ENCODE measurements at places on chromosomes 7 and 10. TPM values are rescaled to one million over a fixed set of nuclear protein-coding genes. Genes with fewer than 3 reads are reported as not detected.
A peak's percentile ranks its signal among the peaks of the same experiment; 100 is the strongest.

GDF2 gene
- total RNA-seq, result not detected

ZNF716 gene
- not detected for total RNA-seq

GPRIN2 gene
- not detected for total RNA-seq

C10orf105 gene
- 0.05 TPM for total RNA-seq

AUTS2 gene
- total RNA-seq, result 10.5 TPM

SEMA3D gene
- 1.8 TPM for total RNA-seq

PAX4 gene
- not detected for total RNA-seq

GALNT17 gene
- 95.3 TPM for total RNA-seq

GRCh38 chr10:28137907-28138880 lies 139.3 kb upstream of the ODAD2 start:
- H3K27ac ChIP-seq, result no peak overlapping the region
- no peak overlapping the region for H3K4me3 ChIP-seq
- DNase-seq, result no peak
- no peaks in the 10 kb centered on the region for H3K27me3 ChIP-seq

DNA sequence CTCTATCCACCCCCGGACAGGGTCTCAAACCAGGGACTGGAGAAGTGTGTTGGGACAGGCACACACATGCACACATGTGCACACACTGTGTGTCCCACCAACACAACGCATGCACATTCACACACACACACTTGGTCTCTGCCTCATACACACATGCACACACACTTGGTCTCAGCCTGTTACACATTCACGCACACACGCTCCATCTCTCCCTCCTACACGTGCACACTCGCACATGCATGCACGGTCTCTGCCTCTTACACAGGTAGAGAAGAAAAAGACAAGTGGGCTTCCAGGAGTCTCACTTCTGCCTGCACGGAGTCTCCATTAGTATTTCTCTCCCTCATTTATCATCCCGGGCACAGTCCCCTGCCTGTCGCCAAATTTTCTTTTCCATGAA lies 171.2 kb downstream of the EBF3 start:
- H3K4me3 ChIP-seq, result no peak overlapping the region
- no peak for DNase-seq
- no peak overlapping the region for H3K27ac ChIP-seq
- no peaks in the 10 kb centered on the region for H3K27me3 ChIP-seq
- H3K4me1 ChIP-seq, result no peaks in the 10 kb centered on the region

GRCh38 chr7:26898891-26899290 lies 34.5 kb upstream of the SKAP2 start:
- DNase-seq, result no peak
- H3K27ac ChIP-seq, result no peak overlapping the region
- H3K4me1 ChIP-seq, result no peaks in the 10 kb centered on the region
- no peak overlapping the region for H3K4me3 ChIP-seq
- H3K36me3 ChIP-seq, result no peaks in the 10 kb centered on the region

DNA sequence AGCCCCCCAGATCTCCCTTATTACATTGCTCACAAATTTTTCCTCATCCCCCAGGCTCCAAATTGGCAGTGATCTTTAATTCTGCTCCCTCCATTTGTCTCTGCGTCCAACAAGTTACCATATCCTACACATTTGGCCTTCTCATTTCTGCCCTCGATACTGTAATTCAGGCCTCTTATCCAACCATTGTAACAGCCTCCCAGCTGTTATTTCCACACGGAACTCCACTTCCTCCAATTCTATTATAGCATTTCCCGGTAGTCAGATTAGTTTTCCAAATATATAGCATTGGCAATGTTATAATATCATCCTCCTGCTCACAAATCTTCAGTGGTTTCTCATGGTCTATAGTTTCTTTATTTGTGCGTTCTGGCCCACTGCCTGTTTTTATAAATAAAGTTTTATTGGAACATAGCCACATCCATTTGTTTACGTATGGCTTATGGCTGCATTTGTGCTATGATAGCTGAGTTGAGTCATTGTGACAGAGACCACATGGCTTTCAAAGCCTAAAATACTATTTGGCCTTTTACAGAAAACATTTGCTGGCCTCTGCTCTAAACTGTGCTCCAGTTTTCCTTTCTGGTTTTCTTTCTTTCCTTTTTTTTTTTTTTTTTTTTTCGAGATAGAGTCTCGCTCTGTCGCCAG lies 126.5 kb upstream of the ZNF438 start:
- H3K27ac ChIP-seq, result peak overlapping the region; percentile 87
- H3K4me3 ChIP-seq, result peak overlapping the region; percentile 24
- no peak for DNase-seq
- no peaks in the 10 kb centered on the region for H3K36me3 ChIP-seq
- H3K27me3 ChIP-seq, result no peaks in the 10 kb centered on the region
- H3K4me1 ChIP-seq, result peaks cover 29% of the 10 kb centered on the region

DNA sequence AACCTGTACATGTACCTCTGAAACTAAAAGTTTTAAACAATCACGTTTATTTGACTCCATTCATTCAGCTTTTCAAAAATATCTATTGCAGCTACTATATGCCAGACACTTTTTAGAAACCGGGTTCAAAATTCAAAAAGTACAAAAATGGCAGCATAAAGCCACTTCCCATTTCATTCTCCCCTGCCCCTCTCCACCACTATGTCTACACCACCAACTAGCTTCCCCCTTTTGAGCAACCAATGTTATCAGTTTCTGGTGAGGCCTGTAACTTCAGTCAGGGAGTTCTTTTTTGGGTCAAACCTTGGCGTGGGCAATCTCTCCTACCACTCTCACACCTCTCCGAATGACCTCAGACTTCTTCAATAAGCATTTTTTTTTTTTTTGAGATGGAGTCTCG lies 11.5 kb upstream of the HHEX start:
- no peak overlapping the region for H3K27ac ChIP-seq
- H3K27me3 ChIP-seq, result no peaks in the 10 kb centered on the region
- H3K36me3 ChIP-seq, result no peaks in the 10 kb centered on the region
- H3K4me3 ChIP-seq, result no peak overlapping the region
- no peaks in the 10 kb centered on the region for H3K4me1 ChIP-seq

DNA sequence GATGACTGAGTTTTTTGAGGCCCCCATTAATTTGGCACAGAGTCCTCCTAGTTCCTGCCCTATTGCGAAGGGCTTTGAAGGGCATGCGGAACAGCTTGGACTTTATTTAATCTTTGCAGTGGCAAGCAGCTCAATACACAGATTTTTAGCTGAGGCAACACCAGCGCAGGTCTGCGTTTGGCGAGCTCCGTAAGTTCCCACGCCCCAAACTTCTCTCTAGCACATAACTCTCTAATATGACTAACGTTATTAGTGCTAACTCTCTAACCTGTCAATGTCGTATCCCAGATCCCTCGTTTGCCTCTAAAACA lies 366 bp upstream of the TAF3 start:
- H3K4me1 ChIP-seq, result peaks cover 39% of the 10 kb centered on the region
- H3K27me3 ChIP-seq, result no peaks in the 10 kb centered on the region
- H3K36me3 ChIP-seq, result no peaks in the 10 kb centered on the region
- no peak for DNase-seq
- peak overlapping the region; percentile 83 for H3K27ac ChIP-seq
- peak overlapping the region; percentile 96 for H3K4me3 ChIP-seq

DNA sequence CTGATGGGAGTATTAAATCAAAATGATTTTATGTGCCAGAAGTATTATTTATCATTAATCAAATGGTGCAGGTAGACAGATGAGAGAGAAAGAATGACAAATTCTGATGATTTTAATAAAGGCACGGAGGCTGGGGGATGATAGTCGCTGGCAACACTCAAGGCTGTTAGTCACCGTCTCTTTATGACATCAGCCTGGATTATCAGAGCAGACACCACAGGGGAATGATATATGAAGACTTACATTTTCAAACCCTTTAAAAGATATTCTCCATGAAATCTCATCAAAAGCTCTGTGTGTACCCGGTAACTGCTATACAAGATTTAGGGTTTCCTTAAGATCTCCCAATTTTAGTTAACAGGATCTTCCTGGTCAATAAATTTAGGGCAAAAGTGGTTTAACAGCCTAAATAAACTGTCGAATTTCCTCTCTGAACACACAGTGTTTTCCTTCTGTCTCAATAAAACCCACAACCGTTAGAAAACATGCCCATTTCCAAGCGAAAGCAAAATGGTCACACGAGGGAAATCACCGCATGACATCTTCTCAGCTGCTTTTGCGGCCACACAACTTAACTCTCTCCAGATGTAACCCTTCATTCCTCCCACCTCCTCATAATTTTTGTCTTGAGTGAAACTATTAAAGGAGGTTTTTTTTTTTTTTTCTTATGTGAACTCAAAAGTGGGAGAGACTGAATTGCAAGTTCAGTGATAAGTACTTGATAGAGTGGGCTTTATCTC lies 133.2 kb upstream of the FAM171A1 start:
- H3K4me3 ChIP-seq, result peak overlapping the region; percentile 19
- no peaks in the 10 kb centered on the region for H3K4me1 ChIP-seq
- H3K27ac ChIP-seq, result peak overlapping the region; percentile 32
- DNase-seq, result no peak

- peaks cover 34% of the 10 kb centered on the region for H3K4me1 ChIP-seq
- H3K36me3 ChIP-seq, result no peaks in the 10 kb centered on the region
- no peak overlapping the region for H3K27ac ChIP-seq
- no peaks in the 10 kb centered on the region for H3K27me3 ChIP-seq
- no peak overlapping the region for H3K4me3 ChIP-seq
These were observed 73.9 kb downstream of the SEMA3C start for GRCh38 chr7:80844916-80845315.

DNA sequence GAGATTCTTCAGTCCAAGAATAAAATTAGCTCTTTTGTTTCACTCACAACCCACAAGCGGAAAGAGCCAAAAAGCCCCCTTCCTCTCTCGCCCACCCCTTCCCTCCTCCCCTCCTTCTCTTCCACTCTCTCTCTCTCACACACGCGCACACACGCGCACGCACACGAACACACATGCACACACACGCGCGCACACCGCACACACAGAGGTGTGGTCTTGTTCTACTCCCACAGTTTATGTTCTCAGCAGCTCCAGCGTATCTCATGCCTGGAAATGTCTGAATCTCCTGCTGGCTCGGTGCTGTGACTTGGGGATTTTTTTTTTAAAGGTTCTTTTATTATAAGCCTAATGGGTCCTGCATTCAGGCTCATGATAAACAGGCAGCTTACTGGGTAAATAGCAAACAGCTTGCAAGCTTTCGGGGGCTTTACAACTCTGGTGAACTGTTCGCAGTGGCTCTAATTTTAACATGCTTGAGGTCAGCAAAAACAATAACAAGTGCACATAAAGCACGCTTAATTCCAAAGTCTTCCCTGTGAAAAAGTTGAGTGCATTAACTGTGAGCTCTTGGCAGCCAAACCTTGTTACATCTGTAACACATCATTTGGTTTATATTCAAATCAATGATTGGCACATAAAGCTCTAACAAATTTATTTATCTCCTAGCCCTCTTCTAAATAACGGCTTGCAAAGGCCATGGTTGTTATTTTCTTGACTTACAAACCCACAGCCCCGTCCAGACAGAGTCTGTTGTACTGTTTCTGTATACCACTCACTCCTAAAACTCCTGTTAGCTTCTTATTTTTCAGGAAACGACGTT lies 424.1 kb upstream of the MGMT start:
- DNase-seq, result no peak
- peaks cover 30% of the 10 kb centered on the region for H3K27me3 ChIP-seq
- H3K4me1 ChIP-seq, result peaks cover 12% of the 10 kb centered on the region
- no peaks in the 10 kb centered on the region for H3K36me3 ChIP-seq
- H3K4me3 ChIP-seq, result no peak overlapping the region

DNA sequence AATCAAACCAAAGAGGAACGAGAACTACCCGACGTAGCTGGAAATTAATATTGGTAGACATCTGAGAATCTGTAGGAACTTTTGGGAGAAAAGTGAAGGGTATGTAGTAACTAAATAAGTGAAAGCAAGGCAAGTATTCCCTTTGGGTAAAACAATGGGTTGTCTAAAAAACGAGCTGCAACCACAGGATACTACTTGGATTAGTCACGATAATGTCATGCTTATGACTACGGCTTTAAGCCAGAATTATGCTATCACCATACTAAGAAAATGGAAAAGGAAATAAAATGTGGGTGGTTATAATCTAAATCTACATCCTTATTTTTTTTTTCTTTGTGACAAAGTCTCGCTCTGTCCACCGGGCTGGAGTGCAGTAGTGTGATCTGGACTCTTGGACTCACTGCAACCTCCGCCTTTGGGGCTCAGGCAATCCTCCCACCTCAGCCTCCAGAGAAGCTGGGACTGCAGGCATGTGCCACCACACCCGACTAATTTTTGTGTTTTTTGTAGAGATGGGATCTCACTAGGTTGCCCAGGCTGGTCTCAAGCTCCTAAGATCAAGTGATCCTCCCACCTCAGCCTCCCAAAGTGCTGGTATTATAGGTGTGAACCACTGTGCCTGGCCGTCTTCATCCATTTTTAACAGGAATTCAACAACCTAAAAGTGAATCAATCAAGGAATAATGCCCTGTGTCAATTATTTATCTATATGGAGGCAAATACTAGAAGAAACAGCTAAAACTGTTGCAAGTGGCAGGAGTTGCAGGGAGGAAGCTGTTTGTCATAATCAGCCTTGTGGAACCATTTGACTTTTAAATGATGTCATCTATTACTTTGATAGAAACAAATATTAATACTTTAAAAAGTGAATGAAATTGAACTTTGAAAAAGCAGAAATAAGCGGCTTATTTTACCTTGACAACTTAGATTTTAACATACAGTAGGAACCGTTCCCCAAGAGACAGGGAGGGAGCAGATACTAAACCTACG lies 189.3 kb downstream of the PRPF18 start:
- H3K27ac ChIP-seq, result no peak overlapping the region
- H3K36me3 ChIP-seq, result peaks cover 5% of the 10 kb centered on the region
- DNase-seq, result no peak
- H3K27me3 ChIP-seq, result no peaks in the 10 kb centered on the region
- H3K4me3 ChIP-seq, result no peak overlapping the region

DNA sequence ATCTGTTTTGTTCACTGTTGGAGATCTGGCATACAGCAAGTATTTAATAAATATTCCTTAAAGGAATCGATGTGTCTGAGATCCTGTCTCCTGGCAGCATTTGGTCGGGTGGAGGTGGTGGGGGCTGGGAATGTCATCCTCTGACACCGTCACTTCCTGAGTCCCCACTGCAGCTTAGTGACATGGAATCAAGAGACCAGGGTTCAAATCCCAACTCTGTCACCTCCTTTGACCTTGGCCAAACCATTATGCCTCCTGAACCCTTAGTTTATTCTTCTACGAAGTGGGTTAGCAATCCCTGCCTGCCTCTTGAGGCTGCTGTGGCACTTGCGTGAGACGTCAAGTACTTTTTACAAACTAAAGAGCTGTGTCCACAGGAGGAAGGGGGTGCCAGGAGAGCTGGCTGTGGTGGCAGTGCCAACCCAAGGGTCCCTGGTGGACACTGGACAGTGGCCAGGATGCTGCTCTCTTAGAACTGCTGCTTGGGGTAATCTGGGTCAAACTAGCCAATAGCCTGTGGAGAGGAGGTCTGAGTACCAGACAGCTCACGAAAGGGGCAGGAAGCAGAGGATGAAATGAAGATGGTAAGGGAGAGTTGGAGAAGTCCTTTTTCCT lies 8.0 kb upstream of the ZMIZ1 start:
- H3K27me3 ChIP-seq, result no peaks in the 10 kb centered on the region
- H3K36me3 ChIP-seq, result no peaks in the 10 kb centered on the region
- peak; percentile 2 for DNase-seq
- H3K27ac ChIP-seq, result no peak overlapping the region
- H3K4me3 ChIP-seq, result no peak overlapping the region

All from left ventricle myocardium inferior (tissue), 1 donor.